ENCODE measurements at places on chromosomes 4 and X.
A peak's percentile ranks its signal among the peaks of the same experiment; 100 is the strongest.

GRCh38 chr4:13464973-13465372 lies 19.2 kb downstream of the RAB28 start:
- no peaks in the 10 kb centered on the region for H3K27me3 ChIP-seq
- H3K4me1 ChIP-seq: peaks cover 15% of the 10 kb centered on the region
- no peak overlapping the region for H3K4me3 ChIP-seq

DNA sequence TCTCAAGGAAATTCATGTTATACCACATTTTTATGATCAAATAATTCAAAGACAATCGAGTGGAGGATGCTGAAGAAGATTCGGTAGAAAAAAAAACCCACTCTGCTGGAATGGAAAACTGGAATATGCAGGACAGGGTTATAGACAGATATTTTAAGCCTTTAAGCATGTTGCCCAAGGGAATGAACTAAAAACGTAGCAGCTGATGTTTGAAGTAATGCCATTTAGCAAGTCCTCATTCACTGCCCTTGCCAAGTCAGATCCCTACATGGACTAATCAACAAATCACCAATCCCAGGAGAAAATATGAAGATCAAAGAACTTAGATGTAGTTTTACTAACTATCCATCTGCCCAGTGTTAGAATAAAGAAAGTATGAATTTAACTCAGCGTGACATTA lies 75.6 kb upstream of the ETNPPL start:
- no peak for DNase-seq
- peaks cover 7% of the 10 kb centered on the region for H3K27me3 ChIP-seq
- H3K4me3 ChIP-seq: no peak overlapping the region
- peaks cover 6% of the 10 kb centered on the region for H3K4me1 ChIP-seq
- H3K27ac ChIP-seq: no peak overlapping the region

GRCh38 chr4:1041147-1041935 lies 29.9 kb downstream of the FGFRL1 start:
- no peaks in the 10 kb centered on the region for H3K36me3 ChIP-seq
- no peak overlapping the region for H3K27ac ChIP-seq
- no peaks in the 10 kb centered on the region for H3K4me1 ChIP-seq
- DNase-seq: no peak
- peaks cover 5% of the 10 kb centered on the region for H3K27me3 ChIP-seq

- no peaks in the 10 kb centered on the region for H3K36me3 ChIP-seq
- no peaks in the 10 kb centered on the region for H3K4me1 ChIP-seq
- H3K27me3 ChIP-seq: peaks cover 2% of the 10 kb centered on the region
- no peak overlapping the region for H3K4me3 ChIP-seq
- H3K27ac ChIP-seq: no peak overlapping the region
- no peak for DNase-seq
Observed at GRCh38 chr4:24330172-24330571, 254.2 kb downstream of the DHX15 start.

DNA sequence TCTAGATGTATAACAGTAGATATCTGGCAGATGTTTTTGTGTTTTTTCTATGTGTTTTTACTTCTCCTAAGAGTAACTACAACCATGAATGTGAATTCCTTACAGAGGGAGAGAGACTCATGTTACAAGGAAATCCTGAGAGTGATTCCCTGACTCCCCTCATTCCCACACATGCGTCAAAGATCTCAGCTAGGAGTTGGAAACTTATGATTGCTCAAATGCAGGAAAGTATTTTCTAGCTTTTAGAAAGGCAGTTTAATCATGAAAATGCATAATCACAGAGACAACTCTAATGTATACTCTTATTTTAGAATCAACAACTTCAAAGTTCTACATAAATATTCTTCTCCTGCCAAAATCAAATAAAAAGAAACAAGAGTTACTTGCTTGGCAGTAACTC lies 121.8 kb downstream of the PDE5A start:
- no peaks in the 10 kb centered on the region for H3K4me1 ChIP-seq
- no peaks in the 10 kb centered on the region for H3K27me3 ChIP-seq
- no peak for DNase-seq
- H3K4me3 ChIP-seq: no peak overlapping the region

- H3K27ac ChIP-seq: no peak overlapping the region
- no peaks in the 10 kb centered on the region for H3K36me3 ChIP-seq
- H3K4me3 ChIP-seq: no peak overlapping the region
- H3K4me1 ChIP-seq: no peaks in the 10 kb centered on the region
Observed at GRCh38 chr4:52914051-52914605, 52.0 kb downstream of the RASL11B start.

DNA sequence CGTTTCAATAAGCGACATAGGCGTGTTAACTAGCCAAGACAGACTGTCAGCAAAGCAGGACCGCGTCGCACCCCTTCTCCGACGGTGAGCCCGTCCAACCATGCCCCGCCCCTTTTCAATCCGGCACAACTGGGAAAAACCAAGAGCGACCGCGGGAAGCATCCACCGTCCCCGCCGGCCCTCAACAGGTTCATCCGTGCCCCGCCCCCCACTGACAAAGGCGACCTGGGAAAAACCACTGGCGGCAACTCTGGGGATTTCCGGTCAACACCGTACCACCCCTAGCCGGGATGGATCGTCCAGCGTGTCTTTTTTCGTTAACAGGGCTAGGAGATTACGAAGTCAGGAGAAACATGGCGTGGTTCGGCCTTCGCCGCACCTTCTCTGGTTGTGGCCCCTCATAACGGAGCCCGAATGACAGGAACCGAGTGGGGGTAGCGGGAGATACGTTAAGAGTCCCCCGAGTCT lies 377 bp downstream of the TIMM17B start:
- peak; percentile 47 for DNase-seq
- H3K27me3 ChIP-seq: no peaks in the 10 kb centered on the region
- peak overlapping the region; percentile 100 for H3K27ac ChIP-seq
- H3K4me1 ChIP-seq: peaks cover 8% of the 10 kb centered on the region
- peak overlapping the region; percentile 97 for H3K4me3 ChIP-seq
- H3K36me3 ChIP-seq: peaks cover 14% of the 10 kb centered on the region

DNA sequence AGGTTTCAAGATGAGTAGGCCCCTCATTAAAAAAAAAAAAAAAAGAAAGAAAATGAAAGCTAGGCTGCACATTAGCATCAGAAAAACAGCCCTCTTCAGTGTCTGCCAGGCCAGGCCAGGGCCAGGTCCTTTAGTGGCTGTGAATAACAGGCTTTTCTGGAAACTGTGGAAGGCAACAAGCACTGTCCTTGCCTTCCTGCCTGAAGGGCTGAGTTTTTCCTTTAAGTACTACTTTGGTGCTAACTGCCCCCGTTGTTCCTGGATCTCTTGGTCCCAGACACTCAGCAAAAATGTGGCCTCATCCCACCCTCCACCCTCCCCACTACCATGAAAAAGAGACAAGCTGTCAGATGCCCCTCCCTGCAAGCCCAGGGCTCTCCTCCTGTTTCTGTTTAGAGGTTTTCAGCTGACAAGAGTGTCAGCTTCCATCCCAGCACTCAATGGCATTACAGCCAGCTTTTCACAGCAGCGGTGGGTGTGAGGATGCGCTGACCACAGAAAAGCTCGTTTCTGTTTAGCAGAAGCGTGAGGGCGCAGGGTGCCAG lies 174.2 kb downstream of the NHS start:
- H3K4me1 ChIP-seq: peaks cover 6% of the 10 kb centered on the region
- H3K4me3 ChIP-seq: no peak overlapping the region

- H3K4me3 ChIP-seq: peak overlapping the region; percentile 97
- H3K27ac ChIP-seq: peak overlapping the region; percentile 92
- H3K4me1 ChIP-seq: peaks cover 54% of the 10 kb centered on the region
- H3K27me3 ChIP-seq: peaks cover 2% of the 10 kb centered on the region
Observed at GRCh38 chrX:13733506-13733905, 914 bp downstream of the TRAPPC2 start.

DNA sequence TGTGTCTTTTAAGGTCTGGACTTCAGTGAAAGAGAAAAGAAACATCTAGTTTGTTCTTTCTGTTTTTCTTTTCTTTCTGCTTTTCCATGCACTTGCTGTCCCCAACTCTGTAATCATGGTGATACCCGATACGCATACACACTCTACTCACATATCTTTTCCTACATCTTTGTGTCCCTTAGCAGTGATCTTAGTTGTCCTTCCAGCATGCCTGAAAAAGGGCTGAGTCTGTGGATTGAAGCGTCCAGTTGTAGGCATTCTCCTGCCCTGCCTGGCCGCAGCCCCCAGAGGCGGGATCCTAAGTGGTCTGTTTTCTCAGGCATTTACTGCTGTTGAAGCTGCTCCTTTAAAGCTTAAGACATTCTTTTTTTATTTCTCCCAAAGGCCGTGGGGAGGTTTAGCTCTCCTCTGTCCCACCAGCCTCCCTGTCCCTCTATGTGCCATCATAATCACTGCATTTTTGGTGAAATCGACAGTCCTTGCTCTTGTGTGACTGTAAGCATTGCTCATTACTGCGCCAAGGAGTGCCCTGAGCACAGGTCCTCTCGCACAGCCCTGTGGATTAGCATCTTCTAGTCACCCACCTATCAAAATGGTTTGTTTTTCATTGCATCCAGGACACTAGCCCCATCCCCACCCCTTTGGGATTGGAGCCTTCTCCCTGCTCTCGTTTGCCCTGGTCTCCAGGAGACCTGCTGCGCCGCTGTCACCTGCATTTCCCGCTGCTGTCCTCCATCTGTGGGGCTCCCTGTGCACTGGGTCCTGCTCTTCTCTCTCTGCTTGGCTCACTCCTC lies 4.4 kb downstream of the RGS12 start:
- H3K27me3 ChIP-seq: peaks cover 40% of the 10 kb centered on the region
- H3K4me3 ChIP-seq: no peak overlapping the region
- peaks cover 12% of the 10 kb centered on the region for H3K4me1 ChIP-seq
- H3K36me3 ChIP-seq: peaks cover 2% of the 10 kb centered on the region
- no peak overlapping the region for H3K27ac ChIP-seq

DNA sequence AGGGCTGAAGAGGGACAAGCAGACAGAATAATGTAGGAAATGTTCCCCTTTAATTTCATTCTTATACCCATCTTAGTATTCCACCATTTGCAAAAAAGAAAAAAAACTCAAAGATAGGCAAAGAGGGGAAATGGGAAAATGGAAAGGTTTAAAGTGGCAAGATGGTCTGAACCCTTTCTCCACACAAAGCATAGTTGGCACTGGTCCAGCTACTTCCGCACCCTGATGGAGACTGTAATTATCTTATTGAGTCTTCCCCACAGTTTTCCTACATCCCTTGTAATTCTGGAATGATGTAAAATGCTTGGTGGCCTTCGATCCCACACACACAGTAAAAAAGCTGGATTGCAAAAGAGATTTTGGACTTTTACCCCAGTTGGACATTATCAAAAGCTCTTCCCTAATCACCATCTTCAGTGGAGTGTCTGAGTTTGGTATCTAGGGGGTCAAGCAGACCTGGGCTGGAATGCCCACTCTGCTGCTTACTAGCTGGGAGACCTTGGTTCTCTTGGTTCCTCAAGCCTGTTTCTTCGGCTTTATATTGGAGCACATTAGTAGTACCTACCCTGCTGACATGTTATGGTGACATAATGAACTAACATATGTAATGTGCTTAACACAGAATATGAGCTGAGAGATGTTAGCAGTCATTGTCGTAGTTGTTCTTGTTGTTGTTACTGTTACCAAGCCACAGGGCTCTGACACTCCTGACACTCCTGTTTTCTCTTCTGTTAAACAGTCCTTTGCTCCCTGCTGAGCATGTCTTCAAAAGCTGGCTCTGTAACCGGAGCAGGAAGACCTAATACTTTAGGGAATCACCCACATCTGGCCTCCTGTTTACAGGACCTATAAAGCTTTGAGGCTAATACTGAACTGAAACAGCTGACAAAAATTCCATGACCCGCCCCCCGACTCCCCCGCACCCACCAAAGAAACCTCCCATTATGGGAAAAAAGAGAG lies 4.7 kb downstream of the SRPX2 start:
- peaks cover 3% of the 10 kb centered on the region for H3K27me3 ChIP-seq
- no peaks in the 10 kb centered on the region for H3K4me1 ChIP-seq
- H3K4me3 ChIP-seq: no peak overlapping the region
- no peak for DNase-seq
- no peak overlapping the region for H3K27ac ChIP-seq
